ENCODE measurements at places on chromosomes 7 and 10. TPM values are rescaled to one million over a fixed set of nuclear protein-coding genes. Genes with fewer than 3 reads are reported as not detected.

Gene ABCB4
- total RNA-seq = 3.8 TPM

Gene ORC5
- 40.6 TPM for total RNA-seq

Gene KAZALD1
- total RNA-seq = 1.3 TPM

- no peak for DNase-seq
Measured at GRCh38 chr10:87678302-87678701, 18.6 kb downstream of the PAPSS2 start.

DNA sequence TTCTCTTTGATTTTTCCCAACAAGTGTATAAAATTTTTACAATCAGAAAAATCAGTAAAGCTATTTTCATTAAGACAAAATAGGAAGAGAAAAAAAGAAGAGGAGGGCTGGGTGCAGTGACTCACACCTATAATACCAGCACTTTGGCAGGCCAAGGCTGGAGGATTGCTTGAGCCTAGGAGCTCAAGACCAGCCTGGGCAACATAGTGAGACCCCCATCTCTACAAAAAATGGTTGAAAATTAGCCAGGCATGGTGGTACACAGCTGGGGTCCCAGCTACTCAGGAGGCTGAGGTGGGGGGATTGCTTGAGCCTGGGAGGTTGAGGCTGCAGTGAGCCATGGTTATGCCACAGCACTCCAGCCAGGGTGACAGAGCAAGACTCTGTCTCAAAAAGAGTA lies 172.3 kb downstream of the AKR1D1 start:
- DNase-seq = no peak

DNA sequence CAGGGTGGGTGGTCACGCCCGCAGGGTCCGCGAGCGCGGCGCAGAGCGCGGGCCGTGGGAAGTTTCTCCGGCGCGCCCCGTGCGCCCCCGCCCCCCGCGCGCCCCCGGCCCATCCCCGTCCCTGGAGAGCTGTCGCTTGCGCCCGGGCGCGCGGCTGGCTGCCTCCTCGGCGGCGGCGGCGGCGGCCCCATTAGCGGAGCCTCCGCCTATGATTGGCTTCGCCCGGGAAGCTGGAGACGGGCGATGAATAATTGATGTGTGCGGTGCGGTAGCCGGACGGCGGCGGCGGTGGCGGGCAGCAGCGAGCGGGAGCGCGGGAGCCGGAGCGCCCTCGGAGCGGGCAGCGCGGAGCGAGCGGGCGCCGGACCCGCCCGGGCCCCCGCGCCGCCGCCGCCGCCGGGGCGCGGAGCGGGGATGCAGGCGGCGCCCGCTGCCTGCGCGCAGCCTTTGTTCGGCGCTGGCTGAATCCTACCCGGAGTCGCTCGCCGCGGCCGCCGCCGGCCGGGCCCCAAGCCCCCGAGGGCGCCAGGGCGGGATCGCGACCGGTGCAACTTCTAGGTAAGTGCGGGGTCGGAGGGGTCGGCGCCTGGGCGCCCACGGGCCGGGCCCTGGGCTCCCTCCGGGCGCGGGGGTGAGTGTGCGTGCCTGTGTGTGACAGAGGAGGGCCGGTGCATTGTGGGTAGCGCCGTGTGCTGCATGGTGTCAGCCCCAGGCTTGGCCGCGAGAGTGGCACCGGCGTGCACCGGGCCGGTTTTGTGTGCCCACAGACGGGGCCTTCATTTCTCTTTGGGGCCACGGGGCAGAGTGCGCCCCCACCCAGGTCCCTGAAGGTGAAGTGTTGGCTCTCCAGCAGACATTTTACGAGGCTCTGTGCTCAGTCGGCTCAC lies 103.8 kb upstream of the PPIF start:
- DNase-seq = peak; percentile 76

- no peak for DNase-seq
Measured at GRCh38 chr7:50308203-50308531, 3.7 kb downstream of the IKZF1 start.

DNA sequence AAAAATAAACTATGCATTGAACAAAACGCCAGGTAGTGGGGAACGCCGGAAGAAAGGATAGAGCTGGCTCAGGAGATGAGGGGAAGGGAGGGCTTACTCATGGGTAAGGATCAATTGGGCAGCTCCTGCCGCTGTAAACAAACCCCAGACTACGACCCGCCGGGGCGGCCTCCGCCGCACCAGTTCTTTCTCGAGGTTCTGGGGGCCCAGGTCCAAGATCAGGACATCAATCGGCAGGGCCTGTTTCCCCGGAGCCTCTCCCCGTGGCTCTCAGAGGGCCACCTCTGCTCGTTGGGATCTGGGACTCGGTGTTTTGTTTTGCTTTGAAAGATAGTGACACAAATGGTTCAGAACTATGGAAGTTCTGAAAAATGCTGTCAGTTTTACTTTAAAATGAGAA lies 140.4 kb downstream of the ELFN1 start:
- DNase-seq = no peak

GRCh38 chr10:7107285-7107684 lies 303.5 kb downstream of the SFMBT2 start:
- DNase-seq = no peak

Measured in cerebellum (tissue), 4 donors.